Sigmoid colon (tissue), 7 donors: ENCODE measurements at places on chromosomes 6 and 20. TPM values are rescaled to one million over a fixed set of nuclear protein-coding genes. Genes with fewer than 3 reads are reported as not detected.

SLC35F1 gene
- 4.6 TPM for total RNA-seq

MYLIP gene
- total RNA-seq = 18.0 TPM

B3GAT2 gene
- total RNA-seq = not detected

RBM24 gene
- total RNA-seq = 15.1 TPM

TMEM200A gene
- total RNA-seq = 0.71 TPM

GJA1 gene
- total RNA-seq = 16.9 TPM

HLA-DRB5 gene
- 1.1 TPM for total RNA-seq

MANEA gene
- 4.2 TPM for total RNA-seq

OGFRL1 gene
- total RNA-seq = 29.8 TPM

SOX18 gene
- total RNA-seq = 1.8 TPM
